T-helper 17 cell (primary cell): ENCODE measurements at places on chromosomes 7 and 10.

DNA sequence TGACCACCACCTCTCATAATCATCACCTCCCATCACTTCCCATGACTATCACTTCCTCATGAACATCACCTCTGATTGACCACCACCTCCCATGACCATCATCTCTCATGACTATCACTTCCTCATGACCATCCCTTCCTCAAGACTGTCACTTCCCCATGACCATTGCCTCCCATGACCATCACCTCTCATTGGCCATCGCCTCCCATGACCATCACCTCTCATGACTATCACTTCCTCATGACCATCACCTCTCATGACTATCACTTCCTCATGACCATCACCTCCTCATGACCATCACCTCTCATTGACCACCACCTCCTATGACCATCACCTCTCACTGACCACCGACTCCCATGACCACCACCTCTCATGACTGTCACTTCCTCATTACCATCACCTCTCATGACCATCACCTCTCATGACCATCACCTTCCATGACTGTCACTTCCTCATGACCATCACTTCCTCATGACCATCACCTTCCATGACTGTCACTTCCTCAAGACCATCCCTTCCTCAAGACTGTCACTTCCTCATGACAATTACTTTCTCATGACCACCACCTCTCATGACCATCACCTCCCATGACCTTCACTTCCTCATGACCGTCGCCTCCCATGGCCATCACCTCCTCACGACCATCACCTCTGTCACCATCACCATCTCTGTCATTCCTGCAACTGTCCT, 51.6 kb downstream of the PDGFA start:
- no peak for DNase-seq

DNA sequence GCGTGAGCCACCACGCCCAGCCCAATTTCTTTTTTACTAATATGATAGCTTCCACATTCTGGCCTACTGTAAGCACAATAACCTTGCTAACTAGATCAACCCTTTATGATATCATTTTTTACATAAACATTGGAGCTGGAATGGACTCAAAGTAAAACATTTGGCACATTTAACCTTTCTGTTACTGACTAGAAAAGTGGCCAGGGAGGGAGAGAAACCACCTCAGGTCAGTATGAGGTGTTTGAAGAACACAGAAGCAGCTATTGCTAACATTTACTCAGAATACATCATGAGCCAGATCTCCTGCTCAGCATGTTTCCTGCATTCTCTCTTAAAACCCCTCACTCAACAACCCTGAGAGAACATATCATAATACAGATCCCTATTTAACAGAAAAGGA, 27.3 kb downstream of the SGMS1 start:
- DNase-seq = no peak

DNA sequence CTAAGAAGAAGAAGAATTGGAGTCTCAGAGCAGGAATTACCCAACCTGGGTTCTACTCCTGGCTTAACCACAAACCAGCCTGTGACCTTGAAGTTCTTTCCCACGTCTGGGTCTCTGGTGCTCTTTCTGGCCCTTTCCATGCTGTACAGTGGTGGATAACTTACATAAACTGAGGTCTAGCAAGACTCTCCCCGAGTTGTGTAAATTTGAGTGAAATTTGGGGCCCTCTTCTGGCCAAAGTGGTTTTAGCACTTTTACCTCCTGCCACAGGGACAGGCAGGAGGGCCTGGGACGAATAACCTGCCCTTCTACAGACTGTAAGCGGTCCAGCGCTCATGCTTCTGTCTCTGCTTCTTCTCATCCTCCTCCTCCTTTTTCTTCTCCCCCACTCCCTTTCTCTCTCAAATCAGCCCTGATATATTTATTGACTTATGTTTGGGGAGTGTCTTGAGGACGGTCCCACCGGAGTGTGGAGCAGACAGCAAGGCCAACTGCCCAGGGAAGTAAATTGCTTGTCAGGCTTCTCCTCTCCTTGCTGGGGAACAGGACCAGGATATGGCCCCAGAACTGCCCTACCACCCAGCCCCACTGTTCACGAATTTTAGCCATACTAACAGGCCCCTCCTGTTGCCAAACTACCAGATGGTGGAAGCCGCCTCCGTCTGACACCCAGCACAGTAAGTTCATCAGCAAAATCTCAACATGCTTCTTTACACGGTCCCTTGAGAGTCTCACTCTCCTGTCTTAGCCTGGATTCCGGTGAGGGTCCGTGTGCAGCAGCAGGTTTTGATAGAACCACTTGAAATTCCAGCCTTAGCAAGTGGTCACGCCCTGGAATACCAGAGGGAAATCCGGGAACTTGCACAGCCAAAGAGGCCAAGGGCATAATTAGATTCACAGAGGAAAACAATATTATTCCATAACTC, 4.0 kb upstream of the SH3PXD2A start:
- peak; percentile 23 for DNase-seq

GRCh38 chr7:30450240-30450982, 28.2 kb downstream of the NOD1 start:
- no peak for DNase-seq

- DNase-seq = no peak
These were observed 4.2 kb upstream of the ADAM12 start for GRCh38 chr10:126392469-126392868.
